ENCODE measurements at places on chromosomes 12 and 14. TPM values are rescaled to one million over a fixed set of nuclear protein-coding genes. Genes with fewer than 3 reads are reported as not detected.

- DNase-seq = no peak
Measured at GRCh38 chr12:124684971-124685688, 117.7 kb upstream of the NCOR2 start.

DNA sequence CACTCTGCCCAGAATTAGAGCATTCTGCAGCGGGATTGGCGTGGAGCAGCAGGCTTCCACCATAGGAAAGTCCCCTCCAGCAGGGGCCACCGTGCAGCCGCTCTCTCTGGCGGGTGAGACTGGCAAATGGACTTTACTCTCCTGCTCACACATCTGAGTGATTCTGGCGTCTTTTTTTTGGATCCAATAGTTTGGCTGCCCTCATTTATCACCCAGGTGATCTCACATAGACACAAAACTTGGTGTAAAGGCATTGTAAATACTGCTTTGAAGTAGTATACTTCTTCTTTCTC is 130.3 kb downstream of the TGFB3 start:
- DNase-seq = no peak

- no peak for DNase-seq
Measured at GRCh38 chr12:19654650-19655376, 215.5 kb downstream of the AEBP2 start.

GRCh38 chr12:68106160-68106559 is 53.4 kb downstream of the IFNG start:
- no peak for DNase-seq

TAMALIN gene
- total RNA-seq = 20.7 TPM
